CD4-positive, CD25-positive, alpha-beta regulatory T cell (primary cell): ENCODE measurements at places on chromosomes 1 and 21. TPM values are rescaled to one million over a fixed set of nuclear protein-coding genes. Genes with fewer than 3 reads are reported as not detected.

Gene EYA3
- 18.5 TPM for total RNA-seq

Gene GJA4
- total RNA-seq = not detected

Gene RIMKLA
- total RNA-seq = not detected

Gene FCGR3A
- total RNA-seq = not detected

GRCh38 chr1:59900640-59901039, 25.9 kb downstream of the CYP2J2 start:
- H3K27ac ChIP-seq = no peak overlapping the region
- H3K4me3 ChIP-seq = no peak overlapping the region
- DNase-seq = no peak
- H3K36me3 ChIP-seq = no peaks in the 10 kb centered on the region

- H3K36me3 ChIP-seq = no peaks in the 10 kb centered on the region
- no peak for DNase-seq
- no peak overlapping the region for H3K4me3 ChIP-seq
- no peak overlapping the region for H3K27ac ChIP-seq
- H3K27me3 ChIP-seq = no peaks in the 10 kb centered on the region
These were observed 287.5 kb downstream of the LRRIQ3 start for GRCh38 chr1:73910466-73910865.
